Activated T-helper 17 cell treated with anti-CD3 and anti-CD28 coated beads, Interleukin-2, amount 50 U/mL, for 72 hours (primary cell): ENCODE measurements at places on chromosomes 16 and 17. TPM values are rescaled to one million over a fixed set of nuclear protein-coding genes. Genes with fewer than 3 reads are reported as not detected.

Gene CHST4
- not detected for total RNA-seq

Gene TSNAXIP1
- 0.26 TPM for total RNA-seq

Gene SYCE1L
- total RNA-seq = 2.6 TPM

Gene NLRC3
- 49.1 TPM for total RNA-seq

Gene ZSCAN10
- total RNA-seq = 0.45 TPM

Gene TP53TG3C
- total RNA-seq = not detected

Gene USP36
- total RNA-seq = 139 TPM

Gene ABCC12
- not detected for total RNA-seq

DNA sequence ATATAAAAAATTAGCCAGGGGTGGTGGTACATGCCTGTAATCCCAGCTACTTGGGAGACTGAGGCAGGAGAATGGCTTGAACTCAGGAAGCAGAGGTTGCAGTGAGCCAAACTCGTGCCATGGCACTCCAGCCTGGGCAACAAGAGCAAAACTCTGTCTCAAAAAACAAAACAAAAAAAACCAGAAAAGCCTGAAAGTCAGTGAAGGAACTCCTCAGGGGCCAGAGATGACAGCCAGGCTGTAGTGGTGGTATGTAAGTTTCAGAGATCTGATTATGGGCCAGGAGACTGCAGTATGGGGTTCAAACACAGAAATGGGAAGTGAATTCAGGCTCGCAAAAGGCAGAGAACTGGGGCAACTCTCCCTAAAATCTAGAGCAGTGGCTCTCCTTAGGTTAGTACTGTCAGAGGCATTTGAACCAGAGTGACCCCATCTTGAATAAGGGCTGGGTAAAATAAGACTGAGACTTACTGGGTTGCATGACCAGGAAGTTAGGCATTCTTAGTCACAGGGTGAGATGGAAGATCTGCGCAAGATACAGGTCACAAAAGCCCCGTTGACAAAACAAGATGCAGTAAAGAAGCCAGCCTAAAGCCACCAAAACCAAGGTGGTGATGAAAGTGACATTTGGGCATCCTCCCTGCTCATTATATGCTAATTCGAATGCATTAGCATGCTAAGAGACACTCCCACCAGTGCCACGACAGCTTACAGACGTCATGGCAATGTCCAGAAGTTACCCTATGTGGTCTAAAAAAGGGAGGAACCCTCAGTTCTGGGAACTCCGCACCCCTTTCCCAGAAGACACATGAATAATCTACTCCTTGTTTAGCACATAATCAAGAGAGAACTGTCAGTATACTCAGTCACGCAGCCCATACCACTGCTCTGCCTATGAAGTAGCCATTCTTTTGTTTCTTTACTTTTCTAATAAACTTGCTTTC lies 120.2 kb upstream of the XYLT1 start:
- H3K4me1 ChIP-seq = peaks cover 9% of the 10 kb centered on the region
- ATAC-seq = peak; percentile 77
- peak overlapping the region; percentile 69 for H3K4me3 ChIP-seq

DNA sequence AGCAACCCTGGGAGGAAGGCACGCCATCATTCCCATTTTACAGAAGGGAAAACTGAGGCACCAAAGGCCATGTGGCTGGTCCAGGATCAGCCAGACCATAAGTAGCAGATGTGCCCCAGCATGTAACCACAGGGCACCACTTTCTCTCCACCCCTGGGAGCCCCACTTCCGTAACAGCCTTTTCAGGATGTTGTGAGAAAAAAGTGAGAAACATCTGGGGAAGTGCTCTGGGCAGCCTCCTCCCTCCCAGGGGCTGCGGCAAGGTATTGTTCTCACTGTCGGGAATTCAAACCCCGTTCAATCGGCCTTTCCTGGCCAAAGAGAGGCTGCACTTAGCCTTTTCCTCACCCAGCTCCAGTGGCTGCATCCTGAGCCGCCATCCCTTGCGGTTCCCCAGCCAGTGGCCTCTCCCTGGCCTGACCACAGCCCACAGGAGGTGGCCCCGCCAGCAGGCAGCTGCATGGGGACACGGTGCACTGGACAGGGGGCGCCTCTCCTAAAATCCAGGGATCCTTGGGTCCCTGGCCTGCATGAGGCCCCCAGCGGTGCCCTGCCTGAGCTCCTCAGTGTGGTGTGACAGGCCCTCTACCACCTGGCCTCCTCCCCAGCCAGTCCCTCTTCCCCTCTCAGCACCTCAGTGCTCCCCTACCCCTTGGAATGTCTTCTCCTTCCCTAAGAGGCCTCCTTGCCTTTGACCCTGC lies 5.7 kb upstream of the CDH5 start:
- H3K27ac ChIP-seq = no peak overlapping the region
- no peaks in the 10 kb centered on the region for H3K36me3 ChIP-seq

- ATAC-seq = no peak
- no peak overlapping the region for H3K27ac ChIP-seq
- no peak overlapping the region for H3K4me3 ChIP-seq
- peaks cover 6% of the 10 kb centered on the region for H3K4me1 ChIP-seq
- no peaks in the 10 kb centered on the region for H3K36me3 ChIP-seq
Observed at GRCh38 chr17:77774182-77774581, 184.3 kb upstream of the TNRC6C start.

DNA sequence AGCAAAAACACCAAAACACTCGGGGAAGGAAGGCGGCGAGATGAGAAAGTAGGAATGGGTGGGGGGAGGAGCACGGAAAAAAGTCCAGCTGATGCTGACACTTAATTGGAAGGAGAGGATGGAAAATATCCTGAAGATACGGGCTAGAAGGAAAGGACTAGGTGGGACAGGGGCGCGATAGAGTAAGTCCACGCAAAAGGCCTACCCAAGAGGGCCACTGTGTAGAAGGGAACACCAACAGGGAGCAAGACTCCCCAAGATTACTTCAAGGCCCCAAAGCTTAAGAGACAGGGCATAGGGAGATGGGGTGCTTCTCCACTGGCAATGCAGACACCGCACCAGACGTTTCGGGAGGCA lies 736 bp downstream of the APPBP2 start:
- H3K27ac ChIP-seq = peak overlapping the region; percentile 99

- peak overlapping the region; percentile 70 for H3K4me3 ChIP-seq
- H3K27me3 ChIP-seq = no peaks in the 10 kb centered on the region
- ATAC-seq = peak; percentile 88
- peak overlapping the region; percentile 36 for H3K27ac ChIP-seq
Observed at GRCh38 chr16:68356249-68356918, 45.6 kb downstream of the PRMT7 start.

DNA sequence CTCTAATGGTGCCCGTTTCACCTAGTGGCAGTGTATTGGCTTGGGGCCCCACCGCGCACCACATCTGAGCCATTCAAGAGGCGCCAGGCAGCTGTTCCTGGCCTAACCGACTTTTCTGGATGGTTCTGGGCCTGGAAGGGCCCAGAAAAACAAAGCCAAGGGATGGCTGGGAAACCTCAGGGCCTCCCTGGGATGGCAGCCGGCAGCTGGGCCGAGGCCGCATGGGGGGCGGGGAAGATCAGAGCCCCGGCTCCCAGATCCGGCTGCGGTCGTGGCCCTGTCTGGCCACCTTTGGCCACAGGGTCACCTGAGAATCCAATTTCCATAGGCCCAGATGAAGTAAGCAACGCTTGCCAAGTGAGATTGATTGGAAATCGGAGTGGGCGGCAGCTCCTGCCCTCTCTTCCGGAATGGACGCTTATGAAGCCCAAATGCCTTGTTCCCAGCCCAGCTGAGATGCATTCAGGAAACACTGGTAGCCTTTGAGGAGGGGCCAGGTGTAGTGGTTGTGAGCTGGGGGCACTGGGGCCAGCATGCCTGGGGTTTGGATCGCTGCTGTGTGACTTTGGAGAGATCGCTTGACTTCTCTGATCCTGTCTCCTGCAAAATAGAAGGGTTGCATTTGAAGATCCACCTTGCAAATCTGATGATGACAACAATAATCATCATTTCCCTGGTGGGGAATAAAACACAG lies 163.8 kb upstream of the GSE1 start:
- ATAC-seq = no peak
- H3K4me3 ChIP-seq = peak overlapping the region; percentile 23
- peaks cover 4% of the 10 kb centered on the region for H3K4me1 ChIP-seq
- H3K27me3 ChIP-seq = no peaks in the 10 kb centered on the region
- H3K27ac ChIP-seq = no peak overlapping the region
- H3K36me3 ChIP-seq = no peaks in the 10 kb centered on the region

DNA sequence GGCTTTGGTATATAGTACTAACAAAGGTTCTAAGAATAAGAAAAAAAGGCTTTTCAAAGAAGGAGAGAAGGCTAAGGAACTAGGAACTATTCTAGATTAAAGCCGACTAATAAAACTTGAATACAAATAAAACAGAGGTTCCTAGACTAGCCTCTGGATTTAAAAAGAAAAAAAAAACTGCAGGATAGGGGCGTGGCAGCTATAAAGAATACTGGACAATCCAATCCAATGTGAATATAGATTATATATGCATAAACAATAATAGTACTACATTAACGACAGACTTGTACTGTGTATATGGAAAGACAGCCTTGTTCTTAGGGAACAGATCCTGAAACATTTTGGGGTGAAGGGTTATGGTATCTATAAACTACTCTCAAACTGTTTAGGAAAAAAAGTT lies 23.9 kb upstream of the ANKFY1 start:
- no peak overlapping the region for H3K27ac ChIP-seq
- peaks cover 83% of the 10 kb centered on the region for H3K36me3 ChIP-seq
- H3K4me3 ChIP-seq = no peak overlapping the region
- H3K4me1 ChIP-seq = no peaks in the 10 kb centered on the region

GRCh38 chr16:80300456-80300855 lies 240.3 kb upstream of the DYNLRB2 start:
- no peak overlapping the region for H3K27ac ChIP-seq
- peaks cover 36% of the 10 kb centered on the region for H3K27me3 ChIP-seq
- H3K36me3 ChIP-seq = no peaks in the 10 kb centered on the region
- no peaks in the 10 kb centered on the region for H3K4me1 ChIP-seq
- no peak overlapping the region for H3K4me3 ChIP-seq

DNA sequence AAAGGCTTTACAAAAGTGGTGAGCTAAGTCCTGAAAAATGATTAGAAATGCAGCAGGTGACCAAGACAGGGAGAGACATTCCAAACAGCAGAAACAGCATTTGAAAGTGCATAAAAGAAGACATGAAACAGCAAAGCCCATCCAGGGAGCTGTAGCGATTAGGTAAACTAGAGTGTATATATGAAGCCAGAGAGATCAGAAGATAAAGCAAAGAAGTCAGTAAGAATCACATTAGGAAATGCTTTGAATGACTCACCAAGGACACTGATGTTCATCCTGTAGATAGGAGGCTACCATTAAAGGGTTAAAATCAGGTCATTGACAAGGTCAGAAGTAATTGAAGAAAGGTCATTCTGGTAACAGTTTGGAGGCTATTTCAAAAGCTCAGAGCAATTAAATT lies 27.6 kb upstream of the VAT1L start:
- H3K36me3 ChIP-seq = no peaks in the 10 kb centered on the region
- H3K4me1 ChIP-seq = no peaks in the 10 kb centered on the region

DNA sequence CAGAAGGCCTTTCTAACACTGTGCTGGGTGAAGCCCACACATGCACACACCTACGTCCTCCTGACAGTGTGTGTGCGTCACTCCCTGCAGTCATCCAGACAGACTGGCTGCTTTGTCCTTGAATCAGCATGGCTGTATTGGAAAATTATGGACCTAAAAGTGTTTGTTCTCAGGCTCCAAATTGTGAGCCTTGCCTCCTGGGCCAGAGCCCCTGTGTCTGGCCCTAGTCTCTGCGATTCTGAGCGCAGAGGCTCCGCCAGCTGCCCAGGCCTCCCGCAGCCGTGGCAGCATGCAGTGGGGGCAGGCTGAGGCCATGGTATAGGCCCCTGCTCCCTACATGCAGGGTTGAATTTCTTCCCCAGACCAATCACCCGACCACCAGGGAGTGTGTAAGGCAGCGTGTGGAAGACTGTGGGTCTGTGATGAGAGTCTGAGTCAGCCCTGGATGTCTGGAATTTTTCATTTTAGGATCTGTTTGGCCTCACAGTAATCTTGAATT lies 166.9 kb downstream of the LGALS9B start:
- no peaks in the 10 kb centered on the region for H3K4me1 ChIP-seq
- no peaks in the 10 kb centered on the region for H3K27me3 ChIP-seq
- H3K27ac ChIP-seq = no peak overlapping the region
- H3K4me3 ChIP-seq = no peak overlapping the region
- no peaks in the 10 kb centered on the region for H3K36me3 ChIP-seq

DNA sequence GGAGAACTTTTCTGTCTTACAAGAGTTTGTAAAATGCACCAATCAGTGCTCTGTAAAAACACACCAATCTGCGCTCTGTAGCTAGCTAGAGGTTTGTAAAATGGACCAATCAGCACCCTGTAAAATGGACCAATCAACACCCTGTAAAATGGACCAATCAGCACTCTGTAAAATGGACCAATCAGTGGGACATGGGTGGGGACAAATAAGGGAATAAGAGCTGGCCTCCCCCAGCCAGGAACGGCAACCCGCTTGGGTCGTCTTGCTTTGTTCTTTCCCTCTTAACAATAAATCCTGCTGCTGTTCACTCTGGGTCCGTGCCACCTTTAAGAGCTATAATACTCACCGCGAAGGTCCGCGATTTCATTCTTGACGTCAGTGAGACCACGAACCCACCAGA lies 18.5 kb upstream of the KCNG4 start:
- no peaks in the 10 kb centered on the region for H3K36me3 ChIP-seq
- H3K27ac ChIP-seq = no peak overlapping the region
- H3K4me1 ChIP-seq = no peaks in the 10 kb centered on the region
- peaks cover 8% of the 10 kb centered on the region for H3K27me3 ChIP-seq
- H3K4me3 ChIP-seq = no peak overlapping the region

GRCh38 chr17:46772475-46773220 lies 45.8 kb downstream of the WNT3 start:
- H3K27me3 ChIP-seq = peaks cover 17% of the 10 kb centered on the region
- no peaks in the 10 kb centered on the region for H3K36me3 ChIP-seq
- no peaks in the 10 kb centered on the region for H3K4me1 ChIP-seq
- no peak for ATAC-seq
- H3K27ac ChIP-seq = no peak overlapping the region
- peak overlapping the region; percentile 55 for H3K4me3 ChIP-seq

- H3K4me3 ChIP-seq = no peak overlapping the region
- no peak for ATAC-seq
- H3K36me3 ChIP-seq = peaks cover 89% of the 10 kb centered on the region
- H3K27me3 ChIP-seq = no peaks in the 10 kb centered on the region
Observed at GRCh38 chr17:8264320-8264719, 15.2 kb downstream of the PFAS start.

- no peaks in the 10 kb centered on the region for H3K36me3 ChIP-seq
- no peaks in the 10 kb centered on the region for H3K4me1 ChIP-seq
- H3K27ac ChIP-seq = no peak overlapping the region
- no peak overlapping the region for H3K4me3 ChIP-seq
- H3K27me3 ChIP-seq = no peaks in the 10 kb centered on the region
Observed at GRCh38 chr17:9401434-9401833, 174.2 kb downstream of the STX8 start.

DNA sequence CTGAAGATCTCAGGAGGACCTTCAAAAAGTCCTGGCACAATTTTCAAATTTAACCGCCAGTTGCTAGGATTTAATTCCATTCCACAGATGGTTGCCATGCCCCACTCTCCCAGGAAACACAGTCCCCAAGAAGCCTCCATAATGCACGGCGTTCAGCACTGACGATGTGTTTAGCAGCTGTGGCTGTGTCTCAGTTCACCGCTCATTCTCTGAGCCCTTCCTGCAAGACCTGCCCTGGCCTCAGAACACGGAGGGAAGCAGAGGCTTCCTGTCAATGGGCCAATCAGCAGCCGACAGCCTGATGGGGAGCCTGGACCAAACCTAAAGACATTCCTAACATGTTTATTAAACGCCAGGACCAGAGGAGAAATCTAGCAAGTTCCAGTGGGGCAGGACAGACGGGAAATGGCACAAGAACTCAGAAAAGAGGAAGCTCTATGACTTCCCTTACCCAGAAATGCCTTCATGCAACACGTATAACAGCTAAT lies 4.9 kb downstream of the MYLK3 start:
- ATAC-seq = no peak
- H3K27me3 ChIP-seq = no peaks in the 10 kb centered on the region
- peaks cover 3% of the 10 kb centered on the region for H3K4me1 ChIP-seq
- peak overlapping the region; percentile 12 for H3K27ac ChIP-seq
- no peaks in the 10 kb centered on the region for H3K36me3 ChIP-seq
